GM18507 (cell line): ENCODE measurements at places on chromosomes 6 and 20.

GRCh38 chr6:20338156-20338555, 63.5 kb upstream of the E2F3 start:
- no peak for DNase-seq

GRCh38 chr20:62663145-62664018, 21.1 kb downstream of the SLCO4A1 start:
- no peak for DNase-seq

- no peak for DNase-seq
Observed at GRCh38 chr6:135129136-135129856, 51.8 kb upstream of the MYB start.

DNA sequence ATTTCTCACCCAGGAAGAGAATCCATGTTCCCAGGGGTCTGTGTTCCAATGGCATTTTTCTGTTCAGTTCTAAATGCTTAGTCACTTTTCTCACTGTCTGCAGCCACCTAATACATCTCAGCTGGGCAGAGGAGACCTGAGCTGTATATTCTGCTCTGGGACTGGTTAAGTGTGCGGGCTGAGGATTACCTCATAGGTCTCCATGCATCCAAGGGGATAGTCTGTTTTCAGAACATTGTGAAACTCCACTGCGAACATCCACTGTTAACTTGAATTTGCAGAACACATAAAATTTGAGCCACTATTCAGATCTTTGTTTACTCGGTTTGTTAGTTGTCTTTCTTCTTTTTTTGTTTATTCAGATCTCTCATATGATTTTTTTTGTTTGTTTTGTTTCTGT, 947.1 kb downstream of the TFAP2A start:
- no peak for DNase-seq

GRCh38 chr6:170434117-170434820, 118.8 kb downstream of the PSMB1 start:
- no peak for DNase-seq
